ENCODE measurements at places on chromosomes 5 and 9.

DNA sequence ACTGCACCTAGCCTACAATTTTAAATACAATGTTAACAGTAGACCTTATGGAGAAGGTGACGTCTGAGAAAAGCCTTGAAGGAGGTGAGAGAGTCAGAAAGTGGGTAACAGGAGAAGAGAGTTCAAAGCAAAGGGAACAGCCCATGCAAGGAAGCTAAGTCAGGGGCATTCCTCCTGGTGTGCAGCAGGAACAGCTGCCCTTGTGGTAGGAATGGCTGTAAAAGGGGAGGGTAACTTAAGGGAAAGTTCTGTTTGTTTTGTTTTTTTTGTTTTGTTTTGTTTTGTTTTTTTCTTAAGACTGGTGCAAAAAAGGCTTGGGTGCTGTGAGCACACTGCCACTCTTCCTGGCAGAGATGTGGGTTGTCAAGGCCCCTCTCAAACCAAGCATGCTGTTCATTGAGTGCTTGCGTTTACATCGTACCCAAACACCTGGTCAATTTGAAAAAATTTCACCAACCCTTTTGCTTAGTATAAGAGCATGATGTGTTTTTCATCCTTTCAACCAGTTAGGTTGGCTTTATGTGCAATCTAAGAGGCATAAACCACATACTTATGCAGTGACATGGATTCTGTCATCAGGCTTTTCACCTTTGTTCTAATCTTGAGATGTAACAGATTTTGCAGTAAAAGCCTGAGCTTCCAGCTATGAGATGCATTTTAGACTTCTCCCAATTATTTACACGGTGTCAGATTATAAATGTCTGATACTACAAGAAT is 279.7 kb downstream of the GLIS3 start:
- no peak for DNase-seq

- no peak for DNase-seq
Measured at GRCh38 chr5:141681695-141682641, at the start of gene ARAP3. ARAP3 (minus strand) TSS chr5:141682230; CDS start chr5:141680486, 1,744 bp downstream.

GRCh38 chr9:76629205-76629990 is 134.8 kb upstream of the PCA3 start:
- no peak for DNase-seq

GRCh38 chr9:19379283-19379682 is 753 bp downstream of the RPS6 start:
- no peak for DNase-seq

DNA sequence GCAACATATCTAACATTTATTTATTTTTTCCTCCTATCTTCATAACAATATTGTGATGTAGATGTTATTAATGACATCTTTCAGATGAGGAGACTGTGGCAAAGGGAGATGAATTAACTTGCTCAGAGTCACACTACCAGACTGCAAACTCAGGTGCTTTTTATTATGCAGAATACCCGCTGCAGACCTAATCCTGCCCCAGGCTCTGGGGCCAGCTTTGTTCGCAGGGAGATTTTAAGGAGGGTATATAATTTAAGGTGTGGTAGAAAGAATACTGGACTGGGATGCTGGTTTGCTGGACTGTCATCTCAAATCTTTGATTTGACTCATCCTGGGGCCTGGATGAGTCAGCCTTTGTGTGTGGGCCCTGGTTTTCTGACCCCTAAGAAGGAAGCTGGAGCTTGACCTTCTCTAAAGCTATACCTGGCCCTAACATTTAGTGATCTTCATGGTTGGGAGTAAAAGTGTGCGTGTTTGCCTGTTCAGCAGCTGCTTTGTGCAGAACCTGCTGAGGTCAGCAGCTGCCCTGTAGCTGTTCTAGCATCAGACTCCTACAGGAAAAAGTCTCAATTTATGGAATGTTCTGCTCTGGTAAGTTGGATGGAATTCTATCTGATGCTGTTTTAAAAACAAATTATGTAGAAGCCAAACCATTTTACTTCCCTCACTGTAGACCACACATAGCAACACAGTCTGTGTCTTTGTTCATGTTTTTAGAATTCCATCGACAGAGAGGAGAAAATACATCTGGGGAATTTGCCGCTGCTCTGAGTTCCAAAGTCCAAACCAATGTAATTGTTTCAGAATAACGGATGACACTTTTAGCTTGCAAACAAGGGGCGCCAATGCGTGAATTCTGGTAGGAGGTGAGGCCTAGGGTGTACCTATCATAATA is 4.5 kb downstream of the SLC36A1 start:
- DNase-seq: no peak

DNA sequence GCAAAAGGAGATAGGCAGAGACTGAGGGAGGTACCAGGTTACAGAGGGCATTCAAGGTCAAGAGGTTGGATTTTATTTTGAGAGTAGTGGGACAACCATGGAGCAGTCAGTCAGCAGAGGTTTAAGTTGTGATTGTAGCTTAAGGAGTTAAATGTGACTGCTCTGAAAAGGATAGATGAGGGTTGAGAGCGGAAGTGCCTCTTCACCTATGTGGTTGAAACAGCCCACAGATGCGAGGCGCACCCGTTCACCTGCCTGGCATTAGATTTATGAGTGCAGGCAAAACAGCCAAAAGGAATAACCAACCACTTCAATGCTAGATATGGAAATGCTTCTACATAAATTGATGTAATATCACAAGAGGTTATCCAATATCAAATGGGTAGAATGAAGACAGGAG is 8.4 kb downstream of the ZNF474 start:
- DNase-seq: no peak

GRCh38 chr5:160923411-160923810 is 71.4 kb upstream of the ATP10B start:
- no peak for DNase-seq

Measured in posterior cingulate gyrus (tissue), 11 donors.